ENCODE measurements at places on chromosomes 16 and 17. TPM values are rescaled to one million over a fixed set of nuclear protein-coding genes. Genes with fewer than 3 reads are reported as not detected.

- H3K36me3 ChIP-seq = no peaks in the 10 kb centered on the region
- H3K27ac ChIP-seq = no peak overlapping the region
- H3K4me1 ChIP-seq = no peaks in the 10 kb centered on the region
- no peak overlapping the region for H3K4me3 ChIP-seq
Measured at GRCh38 chr17:48478224-48479013, 48.4 kb upstream of the SKAP1 start.

DNA sequence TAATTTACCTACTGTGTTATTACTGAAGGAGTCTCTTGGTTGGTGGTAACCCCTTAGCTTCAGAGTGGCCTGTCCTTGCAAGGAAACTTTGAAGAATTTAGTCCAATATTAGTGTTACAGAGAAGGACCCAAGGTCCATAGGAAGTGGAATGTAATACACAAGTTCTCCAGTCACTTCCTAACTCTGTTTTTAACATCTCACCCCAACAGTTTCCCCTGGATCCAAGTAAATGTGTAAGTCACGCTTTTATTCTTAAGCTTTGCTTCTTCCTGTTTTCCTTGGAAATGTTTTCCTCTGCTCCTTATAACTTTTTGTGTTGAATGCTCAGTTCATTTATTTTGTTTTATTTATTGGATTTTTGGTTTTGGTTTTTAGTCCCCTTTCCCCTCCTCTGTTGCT lies 25.9 kb upstream of the RPRML start:
- H3K4me3 ChIP-seq = no peak overlapping the region
- no peak for DNase-seq
- H3K27ac ChIP-seq = no peak overlapping the region

GRCh38 chr17:81635973-81636504 lies 873 bp downstream of the NPLOC4 start:
- no peaks in the 10 kb centered on the region for H3K36me3 ChIP-seq
- H3K4me1 ChIP-seq = peaks cover 13% of the 10 kb centered on the region
- no peaks in the 10 kb centered on the region for H3K27me3 ChIP-seq
- H3K27ac ChIP-seq = peak overlapping the region; percentile 79
- DNase-seq = no peak

DNA sequence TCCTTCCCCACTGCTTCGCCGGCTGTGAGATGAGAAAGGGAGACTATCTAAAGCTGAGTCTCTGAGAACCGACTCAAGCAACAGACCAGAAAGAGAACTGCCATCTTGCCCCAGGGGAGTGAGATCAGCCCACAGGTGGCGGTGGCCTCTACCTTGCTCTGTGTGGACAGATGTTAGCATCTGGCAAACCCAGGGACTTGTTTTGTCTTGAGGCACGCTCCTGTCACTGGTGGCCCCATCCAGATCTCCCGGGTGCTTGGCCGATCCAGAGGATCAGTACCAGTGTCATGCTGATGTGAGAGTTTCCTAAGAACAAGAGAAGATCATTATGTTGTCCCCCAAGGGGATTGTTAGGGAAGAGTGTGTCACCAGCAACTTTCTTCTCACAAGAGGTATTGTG lies 101.4 kb downstream of the CACNG3 start:
- no peaks in the 10 kb centered on the region for H3K36me3 ChIP-seq
- H3K27ac ChIP-seq = no peak overlapping the region
- no peaks in the 10 kb centered on the region for H3K4me1 ChIP-seq
- no peaks in the 10 kb centered on the region for H3K27me3 ChIP-seq

- H3K27me3 ChIP-seq = no peaks in the 10 kb centered on the region
- no peak for DNase-seq
- no peaks in the 10 kb centered on the region for H3K4me1 ChIP-seq
- no peak overlapping the region for H3K4me3 ChIP-seq
Measured at GRCh38 chr16:17027488-17028129, 443.2 kb downstream of the XYLT1 start.

DNA sequence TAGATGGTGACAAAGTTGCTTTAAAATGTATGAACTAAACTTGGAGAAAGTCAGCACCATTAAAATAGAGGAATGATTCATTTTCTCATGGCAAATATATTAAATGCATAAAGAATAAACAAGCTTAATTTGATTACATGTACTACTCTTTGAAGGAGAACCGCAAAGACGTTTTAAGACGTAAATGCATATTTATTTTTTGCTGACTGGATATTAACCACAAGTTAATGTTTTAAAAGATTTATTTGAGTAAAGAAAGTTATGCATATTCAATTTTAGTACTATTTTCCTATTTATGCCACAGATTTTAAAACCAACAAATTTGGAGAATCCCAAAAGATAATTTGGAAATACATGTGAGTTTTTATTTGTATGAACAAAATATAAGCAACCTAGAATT lies 1121.9 kb downstream of the CDH8 start:
- H3K4me1 ChIP-seq = no peaks in the 10 kb centered on the region
- no peaks in the 10 kb centered on the region for H3K36me3 ChIP-seq
- no peaks in the 10 kb centered on the region for H3K27me3 ChIP-seq
- H3K27ac ChIP-seq = no peak overlapping the region
- DNase-seq = no peak

DNA sequence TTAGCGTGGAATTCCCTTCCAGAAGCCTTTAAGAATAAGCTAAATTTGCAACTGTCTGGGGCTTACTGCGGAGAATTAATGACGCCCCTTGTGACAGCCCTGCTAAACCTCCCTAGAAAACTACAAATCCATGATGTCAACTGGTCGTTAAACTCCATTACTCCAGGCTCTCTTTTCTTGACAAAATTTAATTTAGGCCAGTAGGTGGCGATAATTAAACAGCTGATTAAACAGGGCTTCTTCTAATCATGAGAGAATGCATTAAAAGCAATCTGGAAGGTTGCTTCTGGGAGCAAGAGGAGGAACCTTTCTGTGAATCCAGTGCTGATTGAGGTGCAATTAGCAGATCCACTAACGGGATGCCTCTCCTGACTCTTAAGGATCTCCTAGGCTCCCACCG lies 8.1 kb upstream of the NLRP1 start:
- no peak overlapping the region for H3K27ac ChIP-seq
- no peak overlapping the region for H3K4me3 ChIP-seq
- no peak for DNase-seq
- H3K36me3 ChIP-seq = no peaks in the 10 kb centered on the region

- DNase-seq = no peak
- no peak overlapping the region for H3K4me3 ChIP-seq
- H3K36me3 ChIP-seq = no peaks in the 10 kb centered on the region
- no peak overlapping the region for H3K27ac ChIP-seq
Measured at GRCh38 chr17:11302401-11303186, 61.6 kb downstream of the SHISA6 start.

GRCh38 chr17:74858672-74859458 lies 820 bp downstream of the GRIN2C start:
- no peak overlapping the region for H3K4me3 ChIP-seq
- no peaks in the 10 kb centered on the region for H3K36me3 ChIP-seq
- peaks cover 47% of the 10 kb centered on the region for H3K27me3 ChIP-seq
- DNase-seq = no peak
- H3K27ac ChIP-seq = no peak overlapping the region

DNA sequence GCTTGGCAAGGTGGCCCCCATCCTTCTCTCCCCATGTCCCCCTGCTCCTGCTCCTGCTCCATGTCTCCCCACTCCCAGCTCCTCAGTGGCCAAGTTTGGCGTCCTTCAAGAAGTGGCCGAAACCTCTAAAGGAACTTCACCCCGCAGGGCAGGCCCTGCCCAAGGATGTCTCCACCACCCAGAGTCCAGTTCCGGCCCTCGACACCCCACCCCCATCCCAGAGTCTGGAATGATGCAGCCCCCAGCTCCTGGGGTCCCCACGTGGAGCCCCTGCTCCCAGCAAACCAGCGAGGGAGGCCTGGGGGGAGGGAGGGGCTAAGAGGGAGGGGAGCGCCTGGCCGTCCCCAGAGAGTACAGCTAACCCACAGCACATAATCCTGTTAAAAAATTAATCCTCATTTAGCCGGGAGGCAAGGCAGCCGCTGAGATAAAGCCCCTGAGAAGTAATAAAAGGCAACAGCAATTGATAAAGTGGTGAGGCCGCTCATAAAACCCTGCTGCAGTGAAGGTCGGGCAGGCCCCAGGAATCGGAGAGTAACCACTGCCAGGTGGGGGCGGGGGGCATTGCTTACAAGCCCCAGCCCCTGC lies 9.9 kb upstream of the ENPP7 start:
- no peaks in the 10 kb centered on the region for H3K36me3 ChIP-seq
- no peaks in the 10 kb centered on the region for H3K27me3 ChIP-seq
- H3K4me3 ChIP-seq = no peak overlapping the region
- no peak overlapping the region for H3K27ac ChIP-seq

- H3K4me3 ChIP-seq = no peak overlapping the region
- no peaks in the 10 kb centered on the region for H3K27me3 ChIP-seq
Measured at GRCh38 chr17:82396601-82397435, 21.3 kb upstream of the HEXD start.

- no peak overlapping the region for H3K4me3 ChIP-seq
- no peaks in the 10 kb centered on the region for H3K4me1 ChIP-seq
- peaks cover 3% of the 10 kb centered on the region for H3K27me3 ChIP-seq
- H3K36me3 ChIP-seq = no peaks in the 10 kb centered on the region
Measured at GRCh38 chr17:49455272-49455861, 39.7 kb upstream of the NGFR start.

- H3K4me3 ChIP-seq = no peak overlapping the region
- H3K36me3 ChIP-seq = peaks cover 17% of the 10 kb centered on the region
- H3K27me3 ChIP-seq = no peaks in the 10 kb centered on the region
- DNase-seq = no peak
- no peak overlapping the region for H3K27ac ChIP-seq
Measured at GRCh38 chr16:1637526-1637925, 25.4 kb downstream of the CRAMP1 start.

Gene WSCD1
- total RNA-seq = 22.3 TPM

Gene COX11
- total RNA-seq = 70.5 TPM

Gene SLFN14
- total RNA-seq = not detected

Gene TMEM238L
- total RNA-seq = 63.1 TPM
